ENCODE measurements at places on chromosomes 5 and 9.

- no peak for DNase-seq
Observed at GRCh38 chr5:126139086-126139485, 284.1 kb upstream of the GRAMD2B start.

- no peak for DNase-seq
Observed at GRCh38 chr5:29697785-29698414, 1495.6 kb upstream of the CDH6 start.

DNA sequence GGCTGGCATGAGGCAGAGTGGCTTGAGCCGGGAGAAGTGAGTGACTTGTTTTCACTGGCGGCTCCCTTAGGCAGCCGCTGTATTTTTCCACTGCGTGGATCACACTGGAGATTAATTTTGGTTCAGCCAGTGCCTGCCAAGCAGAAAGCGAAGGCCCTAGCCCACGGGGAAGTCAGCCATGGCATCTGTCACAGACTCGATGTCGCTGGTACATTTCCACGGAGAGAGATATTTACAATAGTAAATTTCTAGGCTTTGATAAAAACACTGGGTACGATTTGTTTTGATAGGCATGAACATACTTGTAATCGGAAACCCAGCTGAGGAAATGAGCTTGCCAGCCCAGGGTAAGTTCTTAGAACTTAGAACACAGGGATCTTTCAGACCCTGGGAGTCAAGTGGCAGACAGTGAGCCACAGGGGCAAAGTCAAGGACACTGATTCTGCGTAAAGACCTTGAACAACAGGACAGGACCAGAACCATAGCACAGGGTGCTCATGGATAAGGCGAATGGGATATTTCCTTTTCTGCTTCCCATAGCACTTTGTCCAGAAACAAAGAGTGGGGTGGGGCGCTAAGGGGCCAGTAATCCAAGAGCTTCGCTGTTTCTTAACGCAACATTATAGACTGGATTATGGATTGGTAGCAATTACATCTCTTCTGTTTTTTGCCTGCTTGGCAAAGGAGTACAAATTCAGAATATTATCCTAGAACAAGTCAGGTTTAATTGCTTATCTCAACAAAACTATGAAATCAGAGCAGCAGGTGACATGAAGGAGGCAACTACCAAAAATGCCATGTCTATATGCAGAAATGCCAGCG, 4.5 kb downstream of the DUSP1 start:
- DNase-seq: peak; percentile 23

DNA sequence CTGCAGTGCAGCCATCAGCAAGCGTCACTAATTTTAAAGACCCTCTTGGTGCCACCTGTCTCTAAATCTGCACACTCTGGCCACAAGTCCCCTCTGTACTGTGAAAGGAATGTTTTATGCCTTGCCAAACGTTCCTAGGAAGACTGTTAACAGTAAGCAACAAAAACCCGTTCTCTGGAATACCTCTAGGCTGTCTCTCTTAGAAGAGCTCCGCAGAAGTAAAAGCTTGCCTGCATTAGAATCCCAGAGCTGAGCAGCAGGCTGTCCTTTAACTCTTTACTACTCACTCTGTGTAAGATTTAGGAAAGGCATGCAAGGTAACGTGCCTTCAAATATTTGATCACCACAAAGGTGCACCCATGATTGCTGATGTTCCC, 53.9 kb upstream of the C9orf72 start:
- DNase-seq: no peak

- DNase-seq: no peak
Observed at GRCh38 chr9:70795841-70796240, 325.6 kb downstream of the TRPM3 start.

DNA sequence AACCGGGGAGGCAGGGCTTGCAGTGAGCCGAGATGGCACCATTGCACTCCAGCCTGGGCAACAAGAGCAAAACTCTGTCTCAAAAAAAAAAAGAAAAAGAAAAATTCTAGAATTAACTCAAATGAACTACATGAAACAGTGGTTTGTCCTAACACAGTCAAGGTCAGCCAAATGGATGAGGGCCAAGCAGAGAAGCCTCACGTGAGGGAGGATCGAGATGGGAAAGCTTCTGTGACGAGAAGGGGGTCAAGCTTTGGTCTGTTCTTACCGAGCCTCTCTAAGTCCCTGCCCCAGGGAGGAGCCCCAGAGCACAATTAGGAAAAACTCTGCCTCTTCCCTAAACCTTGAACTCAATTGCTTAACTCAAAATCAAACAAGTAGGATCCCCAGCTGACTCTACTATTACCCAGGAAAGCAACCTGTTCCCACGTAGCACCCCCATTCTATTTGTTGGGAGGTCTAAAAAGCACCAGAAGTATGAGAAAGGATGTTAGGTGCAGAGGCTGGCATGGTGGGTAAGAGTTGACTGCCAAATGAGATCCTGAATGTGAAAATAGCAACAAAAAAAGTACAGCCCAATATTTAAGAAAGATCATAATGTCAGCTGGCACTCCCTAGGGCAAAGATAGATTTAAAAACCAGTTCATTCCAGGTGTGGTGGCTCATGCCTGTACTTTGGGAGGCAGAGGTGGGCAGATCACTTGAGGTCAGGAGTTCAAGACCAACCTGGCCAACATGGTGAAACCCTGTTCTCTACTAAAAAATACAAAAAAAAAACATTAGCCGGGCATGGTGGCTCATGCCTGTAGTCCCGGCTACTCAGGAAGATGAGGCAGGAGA, 7.2 kb downstream of the ALDH7A1 start:
- DNase-seq: no peak

DNA sequence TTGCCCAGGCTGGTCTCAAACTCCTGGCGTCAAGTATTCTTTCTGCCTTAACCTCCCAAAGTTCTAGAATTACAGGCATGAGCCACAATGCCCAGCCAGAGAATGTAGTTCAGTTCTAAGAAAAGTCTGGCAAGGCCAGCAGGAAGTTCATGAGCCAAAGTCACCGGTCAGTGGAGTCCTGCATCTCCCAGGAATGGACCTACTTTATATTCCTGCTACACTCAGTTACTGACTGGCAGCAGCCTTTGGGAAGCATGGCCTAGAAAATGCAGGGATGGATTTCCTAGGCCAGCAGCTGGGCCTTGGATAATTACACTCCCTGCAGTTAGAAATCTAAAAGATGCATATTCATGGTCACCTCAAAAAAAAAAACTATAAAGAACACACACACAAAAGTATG, 135.7 kb downstream of the CAAP1 start:
- DNase-seq: no peak

GRCh38 chr5:138054847-138055558, 22.1 kb upstream of the FAM13B start:
- DNase-seq: no peak

DNA sequence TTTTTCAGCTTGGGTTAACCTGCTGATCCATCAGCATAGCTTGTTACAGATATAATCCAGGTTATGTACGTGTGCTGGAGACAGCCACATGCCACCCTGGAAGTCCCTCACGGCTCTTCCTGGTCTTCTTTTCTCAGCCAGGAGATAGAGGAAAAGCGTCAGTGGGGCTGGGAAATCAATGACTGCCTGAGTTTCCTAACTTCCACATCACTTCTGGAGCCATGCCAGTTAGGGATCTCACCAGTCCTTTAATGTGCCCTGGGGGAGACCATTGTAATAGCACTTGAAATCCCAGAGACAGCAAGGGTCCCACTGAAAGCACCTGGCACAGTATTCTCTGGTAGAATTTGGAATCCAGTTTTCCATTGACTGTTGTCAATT, 29.2 kb downstream of the ANXA2R start:
- no peak for DNase-seq

DNA sequence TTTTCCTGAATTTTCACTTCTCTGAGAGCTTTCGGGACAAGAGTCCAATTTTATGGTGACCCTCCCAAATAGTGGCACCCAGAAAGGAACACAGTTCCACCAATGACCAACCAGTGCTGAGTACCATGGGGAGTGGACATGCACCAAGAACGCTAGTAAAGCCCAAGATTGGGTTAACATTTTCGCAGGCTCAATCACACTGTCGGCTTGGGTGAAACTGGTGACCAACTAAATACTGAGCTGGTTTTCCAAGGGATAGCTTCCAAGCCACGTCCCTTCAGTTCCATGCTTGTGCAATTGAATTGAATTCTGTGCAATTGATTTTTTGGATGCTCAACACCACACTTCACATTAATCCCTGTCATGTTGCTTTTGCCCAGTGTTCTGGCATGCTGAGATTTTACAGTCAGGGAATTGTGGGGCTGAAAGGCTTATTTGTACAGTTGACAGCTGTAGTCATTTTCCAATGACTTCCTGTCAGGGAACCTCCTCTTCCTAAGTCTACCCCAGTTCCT, 37.6 kb upstream of the TRMT10B start:
- DNase-seq: no peak

Measured in CD8-positive, alpha-beta memory T cell (primary cell).